ENCODE measurements at places on chromosomes 1 and 21.

GRCh38 chr1:18805925-18806849 lies 53.3 kb downstream of the TAS1R2 start:
- peak; percentile 36 for DNase-seq

DNA sequence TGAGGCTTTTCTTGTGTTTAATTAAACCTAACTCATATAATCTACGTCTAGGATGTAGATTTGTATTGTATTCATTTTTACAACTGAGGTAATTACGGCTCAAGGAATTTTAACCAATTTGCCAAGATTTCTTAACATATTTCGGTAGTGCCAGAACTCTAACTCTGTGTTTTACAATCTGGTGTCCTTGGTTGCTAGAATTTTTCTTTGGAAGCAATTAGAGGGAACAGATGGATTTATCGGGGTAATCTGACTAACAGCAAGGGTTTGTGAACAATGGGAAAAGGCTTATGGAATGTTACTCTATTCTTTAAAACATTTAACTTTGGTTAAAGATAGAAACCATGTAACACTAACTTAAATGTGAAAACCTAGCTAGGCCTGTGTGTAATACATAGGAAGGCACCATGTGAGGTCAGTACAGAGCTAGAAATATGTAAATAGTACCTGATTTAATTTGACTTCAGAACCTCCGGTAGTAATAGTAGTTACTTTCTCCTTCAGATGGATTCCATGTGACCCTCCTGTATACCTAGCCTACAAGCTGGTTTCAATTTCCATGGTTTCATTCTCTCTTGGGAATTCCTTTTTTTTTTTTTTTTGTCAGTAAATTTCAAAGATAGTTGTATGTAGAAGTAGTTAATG lies 1.2 kb downstream of the MTF2 start:
- DNase-seq: peak; percentile 85

DNA sequence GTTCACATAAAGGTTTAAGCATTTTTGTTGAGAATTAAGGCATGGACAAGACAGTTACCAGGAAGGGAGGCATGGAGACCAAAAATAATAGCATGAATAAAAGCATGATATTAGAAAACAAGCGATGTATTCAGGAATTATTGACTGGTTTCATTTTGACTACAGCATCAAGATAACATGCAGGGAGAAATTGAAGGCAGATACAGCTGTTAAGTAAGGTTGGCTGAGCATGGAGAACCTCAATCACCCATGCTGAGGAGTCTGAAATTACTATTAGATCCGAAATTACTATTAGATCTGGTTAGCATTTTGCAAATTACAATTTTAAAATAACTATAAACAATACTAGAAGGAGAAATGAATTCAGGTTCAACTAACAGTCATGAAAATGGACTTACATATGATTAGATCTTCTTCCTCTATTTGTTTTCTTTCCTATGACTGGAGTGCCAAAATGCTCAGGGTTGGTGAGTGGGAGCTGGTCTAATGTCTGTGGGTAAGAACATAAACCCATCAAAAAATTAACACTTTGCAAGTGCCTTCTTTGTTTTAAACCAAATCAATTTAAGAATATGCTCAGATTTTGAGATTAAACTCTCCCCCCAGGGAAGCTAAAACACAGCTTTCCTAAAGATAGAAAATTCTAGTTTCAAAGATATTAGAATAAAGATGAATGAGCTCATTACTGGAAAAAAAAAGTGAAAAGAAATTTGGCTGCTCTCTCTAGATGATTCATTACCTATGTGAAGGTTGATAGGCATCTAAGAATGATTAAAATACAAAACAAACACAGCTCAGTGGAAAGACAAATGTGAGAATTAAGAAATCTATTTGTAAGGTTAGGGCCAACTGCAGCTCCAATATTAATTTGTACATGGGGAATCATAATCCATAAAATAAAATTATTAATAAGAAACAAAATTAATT lies 81.7 kb downstream of the ARID4B start:
- DNase-seq: peak; percentile 42

DNA sequence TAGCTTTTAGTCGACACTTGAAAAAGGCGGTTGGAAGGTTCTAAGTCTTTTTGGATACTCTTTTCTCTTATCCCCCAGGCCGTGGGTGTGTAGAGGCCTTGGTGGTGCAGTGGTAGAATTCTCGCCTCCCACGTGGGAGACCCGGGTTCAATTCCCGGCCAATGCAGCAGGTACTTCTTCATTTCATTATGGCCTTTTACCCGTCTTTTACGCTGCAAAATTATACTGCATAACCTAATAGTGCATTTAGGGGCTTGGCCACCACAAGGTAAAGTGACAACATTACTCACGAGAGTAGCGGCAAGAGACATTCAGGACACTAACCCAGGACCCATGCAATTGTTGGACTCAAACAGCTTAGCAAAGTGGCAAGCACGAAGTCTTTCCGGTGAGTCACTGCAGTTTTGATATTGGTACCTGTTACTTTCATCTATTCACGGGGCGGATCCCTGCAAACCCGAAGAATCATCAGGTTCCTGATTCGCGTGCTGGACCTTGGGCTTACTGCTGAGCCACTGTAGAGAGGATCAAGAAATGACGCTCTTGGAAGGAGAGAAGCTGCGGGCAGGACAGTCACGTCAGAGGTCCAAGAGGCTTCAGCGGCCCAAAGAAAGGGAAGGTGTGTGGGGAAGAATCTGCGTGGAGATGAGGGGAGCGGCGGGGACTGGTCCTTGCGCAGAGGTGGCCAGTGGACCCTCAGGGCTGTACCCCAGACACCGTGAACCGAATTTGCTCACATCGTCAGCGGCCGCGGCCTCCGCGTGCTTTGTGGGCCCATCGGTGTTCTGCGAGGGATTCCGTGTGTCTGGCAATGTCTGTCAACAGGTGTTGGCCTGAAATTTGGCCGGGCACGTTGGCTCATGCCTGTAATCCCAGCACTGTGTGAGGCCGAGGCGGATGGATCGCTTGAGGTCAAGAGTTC lies 12.9 kb upstream of the RNU1-4 start:
- DNase-seq: peak; percentile 45

GRCh38 chr1:150257624-150258585 lies at the start of gene CA14:
CA14 (plus strand) TSS chr1:150257774; CDS start chr1:150258129, 355 bp downstream.
- DNase-seq: no peak

- no peak for DNase-seq
Measured at GRCh38 chr1:185291159-185291558, 25.9 kb downstream of the IVNS1ABP start.

- DNase-seq: no peak
Measured at GRCh38 chr1:22553104-22553880, 10.0 kb upstream of the EPHA8 start.

GRCh38 chr1:7726623-7727022 lies 44.5 kb upstream of the VAMP3 start:
- DNase-seq: no peak

GRCh38 chr21:26967062-26967913 lies at the start of gene ADAMTS5:
ADAMTS5 (minus strand) TSS chr21:26967088; CDS start chr21:26966391, 697 bp downstream.
- peak; percentile 92 for DNase-seq

- DNase-seq: no peak
Measured at GRCh38 chr1:180199018-180199417, 31.0 kb upstream of the LHX4 start.

DNA sequence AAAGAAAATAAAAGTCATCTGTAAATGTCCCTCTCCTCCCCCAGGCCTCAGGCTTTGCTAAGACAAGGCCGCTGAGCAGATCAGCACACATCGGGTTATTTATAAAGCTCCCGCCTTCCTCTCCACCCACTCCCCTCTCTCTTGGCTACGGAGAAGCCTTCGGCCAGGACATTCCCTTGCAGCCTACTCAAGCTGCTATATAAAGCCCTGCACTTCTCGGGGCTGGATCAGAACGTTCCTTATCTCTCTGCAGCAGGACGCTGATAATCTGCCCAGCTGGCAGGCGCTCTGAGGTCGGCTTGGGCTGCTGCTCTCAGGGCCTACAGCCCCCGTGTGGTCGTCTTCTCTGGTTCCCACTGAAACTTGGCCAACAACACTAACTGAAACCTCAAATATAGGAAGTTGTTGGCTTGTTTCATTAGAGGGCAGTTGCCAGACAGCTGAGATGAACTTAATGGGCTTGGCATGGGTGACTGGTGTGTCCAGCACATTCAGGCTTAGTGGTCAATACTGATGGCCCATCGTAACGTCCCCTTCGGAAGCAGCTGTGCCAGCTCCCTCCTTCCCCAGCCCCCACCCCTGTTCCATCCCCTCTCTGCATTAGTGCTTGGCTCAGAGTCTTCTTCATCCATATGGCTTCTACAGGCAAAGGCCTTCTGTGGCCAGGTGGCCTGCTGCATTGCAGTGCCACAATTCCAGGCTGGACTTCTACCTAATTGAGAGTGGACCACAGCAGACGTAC lies 64.6 kb downstream of the IER5 start:
- peak; percentile 79 for DNase-seq

GRCh38 chr1:14660801-14661200 lies 62.3 kb downstream of the KAZN start:
- DNase-seq: peak; percentile 2

DNA sequence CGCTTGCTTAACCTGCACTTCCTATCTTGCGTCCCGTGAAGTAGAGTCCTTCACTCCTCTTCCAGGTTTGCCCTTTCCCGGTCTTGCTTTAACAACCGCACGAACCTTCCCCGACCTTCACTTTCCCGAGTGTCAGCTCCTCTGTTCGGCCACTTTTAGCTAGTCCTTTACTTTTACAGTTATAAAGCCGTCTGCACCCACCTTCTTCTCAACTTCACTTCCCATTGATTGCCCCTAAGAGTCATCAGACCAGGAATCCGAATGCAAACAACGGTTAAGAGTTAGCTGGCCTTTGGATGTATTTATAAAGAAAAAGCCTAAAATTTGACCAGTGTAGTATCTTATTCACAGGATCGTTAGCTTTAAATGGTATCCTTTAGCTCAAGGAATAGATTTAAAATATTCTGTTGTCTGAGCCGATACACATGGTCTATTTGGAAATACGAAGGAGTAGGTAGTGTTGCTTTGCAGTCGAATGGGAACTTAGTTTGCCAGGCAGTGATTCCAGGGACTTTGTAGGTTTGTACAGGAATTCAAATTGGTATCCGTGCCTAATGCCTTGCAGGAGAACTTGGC lies 1.4 kb downstream of the PPP2R5A start:
- DNase-seq: peak; percentile 51

DNA sequence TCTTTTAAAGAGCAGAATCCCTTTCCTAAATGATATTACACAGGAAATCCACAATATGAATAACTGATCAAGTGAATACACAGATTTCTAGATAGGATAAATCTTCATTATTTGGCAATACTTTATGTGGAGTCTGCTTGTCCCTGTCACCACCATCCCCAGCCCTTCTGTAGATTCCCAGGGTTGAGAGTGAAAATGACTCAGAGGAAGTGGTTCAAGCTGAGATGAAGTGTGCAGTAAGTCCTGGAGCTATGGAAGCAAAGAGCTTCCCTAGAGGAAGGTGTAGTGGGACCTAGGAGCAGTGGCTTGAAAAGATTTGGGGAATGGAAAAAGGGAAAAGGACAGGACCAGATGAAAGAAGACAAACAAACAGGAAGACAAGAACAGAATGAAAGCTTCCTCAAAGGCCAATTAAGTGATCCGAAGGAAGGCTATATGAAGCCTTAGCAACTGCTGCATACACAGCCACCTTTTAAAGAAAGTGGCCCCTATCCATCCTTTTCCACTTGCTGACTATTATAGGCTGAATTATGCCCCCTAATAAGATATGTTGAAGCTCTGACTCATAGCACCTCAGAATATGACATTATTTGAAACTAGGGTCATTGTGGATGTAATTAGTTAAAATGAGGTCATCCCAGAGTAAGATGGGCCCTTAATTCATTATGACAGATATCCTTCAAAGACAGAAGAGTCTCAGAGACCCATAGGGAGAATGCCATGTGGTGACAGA lies 96.5 kb upstream of the CAMK1G start:
- peak; percentile 37 for DNase-seq

GRCh38 chr1:54165146-54165545 lies 12.3 kb upstream of the CDCP2 start:
- no peak for DNase-seq

- DNase-seq: no peak
Measured at GRCh38 chr1:2983706-2984398, 37.4 kb upstream of the ACTRT2 start.

- no peak for DNase-seq
Measured at GRCh38 chr1:8910914-8911313, 32.4 kb upstream of the ENO1 start.

DNA sequence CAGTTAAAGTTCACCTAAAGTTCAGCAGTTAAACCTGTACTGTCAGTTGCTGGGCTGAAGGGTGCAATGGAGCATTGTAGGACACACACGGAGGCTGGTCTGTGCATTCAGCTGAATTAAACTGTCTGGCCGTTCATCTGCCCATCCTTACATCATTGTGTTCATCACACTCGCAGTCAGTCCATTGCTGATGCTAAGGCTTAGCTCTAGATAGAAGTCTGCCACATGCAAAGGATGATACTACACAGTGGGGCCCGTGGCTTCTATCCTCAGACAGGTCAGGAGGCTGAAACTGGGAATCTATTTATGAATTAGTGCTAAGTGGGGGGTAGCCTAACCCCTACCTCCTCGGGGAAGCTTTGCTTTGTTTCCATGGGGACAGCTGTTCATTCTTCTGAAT lies 60.4 kb downstream of the CNIH3 start:
- no peak for DNase-seq

DNA sequence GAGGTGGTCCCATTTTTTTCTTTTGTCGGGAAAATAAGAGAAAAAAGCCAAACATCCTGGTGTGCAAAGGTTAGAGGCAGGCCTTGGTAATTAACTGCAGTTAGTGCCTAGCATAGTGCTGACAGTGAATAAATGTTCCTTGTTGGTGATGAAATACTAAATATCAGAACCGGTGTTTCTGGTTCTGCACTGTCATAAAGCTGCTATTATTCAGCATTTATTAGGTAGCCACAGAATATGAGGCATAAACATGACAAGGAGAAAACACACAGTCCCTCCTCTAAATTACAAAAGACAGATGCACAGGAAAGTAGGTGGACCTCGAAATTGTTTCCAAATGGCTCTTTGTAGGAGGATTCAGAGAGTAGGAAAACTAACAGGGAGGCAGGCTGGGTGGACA lies 122.0 kb upstream of the ADGRL2 start:
- DNase-seq: no peak

- DNase-seq: no peak
Measured at GRCh38 chr1:180572760-180573159, 14.0 kb downstream of the OVAAL start.

DNA sequence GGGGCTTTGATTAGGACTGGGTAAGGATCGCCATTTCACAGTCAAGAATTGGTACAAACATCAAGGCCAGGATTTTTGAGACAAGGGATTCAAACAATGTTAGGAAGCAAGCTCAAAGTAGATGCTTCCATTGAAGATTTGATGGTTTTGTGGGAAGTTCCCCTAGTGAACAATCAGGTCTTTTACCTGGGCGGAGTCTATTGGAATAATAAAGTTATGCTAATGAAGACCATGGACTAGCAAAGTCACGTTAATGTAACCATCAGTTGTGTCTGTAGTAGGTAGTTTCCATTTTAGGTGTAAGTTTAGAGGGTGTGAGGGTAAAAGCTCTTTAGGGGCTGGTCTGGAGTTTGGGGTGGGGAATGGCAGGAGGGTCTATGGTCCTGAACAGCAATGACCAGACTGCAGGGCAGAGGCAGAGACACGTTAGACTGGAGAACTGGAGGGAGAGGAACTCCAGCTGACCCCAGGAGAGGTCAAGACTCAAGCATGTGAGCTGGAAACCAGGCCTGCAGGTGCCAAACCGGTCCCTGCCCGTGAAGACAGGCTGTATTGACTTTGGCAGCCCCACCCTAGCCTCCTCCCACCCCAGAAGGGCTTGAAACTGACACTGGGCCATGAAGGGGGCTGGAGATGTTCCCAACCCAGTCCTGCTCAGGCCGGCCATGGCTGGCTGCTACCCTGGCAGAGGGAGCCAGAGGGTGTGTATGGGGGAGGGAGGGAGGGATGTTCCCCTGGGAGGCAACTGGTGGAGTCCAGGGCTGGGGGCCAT lies 36.0 kb upstream of the GPR37L1 start:
- no peak for DNase-seq

- DNase-seq: no peak
Measured at GRCh38 chr1:232335261-232335660, 294.7 kb downstream of the SIPA1L2 start.
